Stimulated activated CD4-positive, alpha-beta T cell treated with anti-CD3 and anti-CD28 coated beads, Interleukin-2, amount 100 ng/mL, for 24 hours (primary cell): ENCODE measurements at places on chromosomes 6 and 20.

DNA sequence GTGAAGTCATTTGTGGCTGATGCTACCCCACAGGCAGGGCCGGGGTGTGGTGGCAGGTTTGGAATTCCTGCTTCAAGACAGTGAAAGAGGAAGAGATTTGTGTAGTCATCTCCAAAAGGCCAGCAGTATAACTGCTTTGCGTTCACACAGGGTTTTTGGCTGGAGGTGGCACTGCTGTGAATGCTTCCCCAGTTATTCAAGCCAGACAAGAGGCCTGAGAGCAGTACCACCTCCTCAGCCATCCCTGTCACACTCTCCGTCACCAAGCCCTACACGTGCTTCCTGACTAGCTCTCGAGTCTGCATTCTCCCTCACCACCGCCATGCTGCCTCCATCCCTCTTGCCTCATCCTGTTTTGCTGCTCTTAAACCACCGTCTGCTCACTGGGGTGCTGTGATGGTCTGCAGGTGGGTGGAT lies 23.9 kb downstream of the ARMC2 start:
- peak; percentile 14 for DNase-seq

- no peak for DNase-seq
Measured at GRCh38 chr20:48624315-48625020, 203.3 kb downstream of the PREX1 start.

DNA sequence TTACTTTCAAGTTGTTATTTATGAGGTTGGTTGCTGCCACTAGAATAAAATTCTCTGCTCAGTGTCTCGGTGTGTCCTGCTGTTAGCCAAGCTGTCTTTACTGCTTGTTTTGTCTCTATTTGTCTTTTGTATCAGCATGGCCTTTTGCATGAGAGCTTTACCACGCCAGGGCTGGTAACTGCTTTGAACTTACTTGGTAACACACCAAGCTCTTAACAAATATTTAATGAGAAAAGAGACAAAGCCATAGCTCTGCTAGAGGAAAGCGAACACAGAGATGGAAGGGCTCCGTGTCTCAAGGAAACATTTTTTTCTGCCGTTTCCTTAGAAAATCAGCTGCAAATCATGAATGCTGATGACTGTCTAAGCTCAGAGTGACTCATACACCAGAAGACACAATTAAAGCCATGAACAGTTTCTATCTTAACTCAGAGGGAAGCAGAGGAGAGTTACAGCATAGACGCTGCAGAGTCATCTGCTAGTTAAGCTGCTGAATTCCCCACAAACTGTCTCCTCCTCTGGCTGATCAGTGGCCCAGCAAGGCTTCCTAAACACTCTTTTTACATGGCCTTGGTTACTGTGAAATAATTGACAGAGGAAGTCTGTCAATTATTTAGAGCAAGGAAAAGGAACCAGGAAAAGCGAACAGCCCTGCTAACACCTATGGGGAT lies 44.8 kb downstream of the AGPAT4 start:
- no peak for DNase-seq

- DNase-seq, result no peak
Measured at GRCh38 chr20:64107736-64108457, 532 bp upstream of the NPBWR2 start.

DNA sequence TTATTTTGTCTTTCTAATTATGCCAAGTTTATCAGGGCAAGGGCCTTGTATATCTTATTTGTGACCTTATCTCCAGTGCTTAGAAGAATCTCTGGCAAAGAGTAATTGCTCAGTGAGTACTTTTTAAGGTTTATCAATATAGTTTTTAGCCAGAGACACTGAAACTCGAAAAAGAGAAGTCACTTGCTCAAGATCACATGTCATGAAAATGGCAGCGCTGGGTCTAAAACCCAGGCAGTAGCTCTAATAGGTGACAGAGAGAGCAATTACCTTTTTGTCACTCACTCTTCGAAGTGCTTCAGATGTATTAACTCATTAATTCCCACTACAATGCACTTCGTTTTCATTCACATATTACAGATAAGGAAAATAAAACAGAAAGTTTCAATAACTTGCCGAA lies 667.5 kb downstream of the DOK5 start:
- no peak for DNase-seq

DNA sequence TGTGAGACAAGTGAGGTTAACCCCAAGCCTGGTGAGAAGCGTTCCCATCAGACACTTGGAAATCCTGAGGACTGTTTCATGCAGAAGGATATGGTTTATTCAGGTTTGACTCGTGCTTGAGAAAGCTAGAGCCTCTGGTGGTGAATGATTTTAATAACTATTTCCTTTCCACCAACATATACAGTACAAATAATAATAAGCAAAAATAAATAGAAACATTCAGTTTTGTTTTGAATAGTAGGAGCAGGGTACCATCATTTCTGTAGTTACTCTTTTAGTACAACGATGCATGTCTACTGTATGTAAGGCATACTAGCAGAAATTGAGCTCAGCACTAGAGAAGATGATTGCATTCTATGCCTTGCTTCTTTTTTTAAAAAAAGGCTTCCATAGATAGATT lies 33.5 kb downstream of the PLG start:
- no peak for DNase-seq

DNA sequence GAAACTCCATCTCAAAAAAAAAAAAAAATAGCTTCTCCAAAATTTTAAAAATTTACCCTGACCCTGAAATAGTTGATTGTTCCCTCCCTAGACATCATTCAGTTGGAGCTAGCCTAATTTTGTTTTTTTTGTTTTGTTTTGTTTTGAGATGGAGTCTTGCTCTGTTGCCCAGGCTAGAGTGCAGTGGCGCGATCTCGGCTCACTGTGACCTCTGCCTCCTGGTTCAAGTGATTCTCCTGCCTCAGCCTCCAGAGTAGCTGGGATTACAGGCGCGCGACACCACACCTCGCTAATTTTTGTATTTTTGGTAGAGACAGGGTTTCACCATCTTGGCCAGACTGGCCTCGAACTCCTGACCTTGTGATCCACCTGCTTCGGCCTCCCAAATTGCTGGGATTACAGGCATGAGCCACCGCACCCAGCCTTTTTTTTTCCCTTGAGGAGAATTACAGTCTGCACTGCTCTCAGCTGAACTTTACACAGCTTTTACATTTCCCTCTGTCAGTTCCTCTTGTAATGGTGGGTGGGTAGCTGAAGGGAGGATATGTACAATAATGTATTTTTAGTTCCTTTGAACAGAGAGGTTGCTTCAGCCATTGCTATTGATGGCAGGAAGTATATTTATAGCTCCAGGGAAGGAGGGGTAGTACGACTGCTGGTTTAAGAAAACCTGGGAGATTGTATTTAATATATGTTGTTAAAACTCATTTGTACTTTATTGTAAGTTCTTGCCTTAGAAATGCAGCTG lies 27.7 kb downstream of the PTPRA start:
- no peak for DNase-seq

DNA sequence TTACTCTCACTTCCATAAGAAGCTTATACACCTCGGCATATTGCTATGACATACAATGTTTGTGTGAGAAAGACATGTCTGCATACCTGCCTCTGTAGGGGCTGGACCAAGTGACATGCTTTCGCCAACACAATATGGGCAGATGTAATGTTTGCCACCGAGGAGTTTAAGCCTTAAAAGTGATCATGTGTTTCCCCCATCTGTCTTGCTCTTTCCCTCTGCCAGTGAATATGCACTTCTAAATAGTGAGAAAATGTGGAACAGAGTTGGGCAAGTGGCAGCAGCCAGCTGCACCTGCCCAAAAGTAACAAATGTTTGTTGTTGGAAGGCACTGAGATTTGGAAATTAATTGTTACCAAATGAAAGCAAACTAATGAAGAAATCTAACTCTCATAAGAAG lies 274.8 kb upstream of the BTBD3 start:
- DNase-seq, result no peak

- DNase-seq, result no peak
Measured at GRCh38 chr6:145631374-145631773, 103.9 kb downstream of the EPM2A start.

DNA sequence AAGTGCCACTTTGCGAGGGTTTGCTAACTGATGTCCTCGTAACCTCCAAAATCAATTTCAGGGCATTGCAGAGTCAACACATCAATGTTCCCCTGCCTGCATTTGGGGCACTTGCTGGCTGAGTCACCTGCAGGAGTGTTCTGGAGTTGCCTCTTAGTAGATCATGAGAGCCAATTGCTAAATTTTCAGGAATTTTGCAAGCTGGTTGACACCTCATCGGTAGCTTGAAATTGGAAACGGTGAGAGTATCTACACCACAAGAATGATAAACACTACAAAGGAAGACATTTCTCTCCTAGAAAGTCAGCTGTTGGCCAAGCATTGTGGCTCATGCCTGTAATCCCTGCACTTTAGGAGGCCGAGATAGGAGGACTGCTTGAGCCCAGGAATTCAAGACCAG lies 10.8 kb upstream of the BFSP1 start:
- DNase-seq, result no peak

GRCh38 chr6:144317736-144318135 lies 32.6 kb downstream of the UTRN start:
- DNase-seq, result no peak
